ENCODE measurements at places on chromosomes 13 and 19.

DNA sequence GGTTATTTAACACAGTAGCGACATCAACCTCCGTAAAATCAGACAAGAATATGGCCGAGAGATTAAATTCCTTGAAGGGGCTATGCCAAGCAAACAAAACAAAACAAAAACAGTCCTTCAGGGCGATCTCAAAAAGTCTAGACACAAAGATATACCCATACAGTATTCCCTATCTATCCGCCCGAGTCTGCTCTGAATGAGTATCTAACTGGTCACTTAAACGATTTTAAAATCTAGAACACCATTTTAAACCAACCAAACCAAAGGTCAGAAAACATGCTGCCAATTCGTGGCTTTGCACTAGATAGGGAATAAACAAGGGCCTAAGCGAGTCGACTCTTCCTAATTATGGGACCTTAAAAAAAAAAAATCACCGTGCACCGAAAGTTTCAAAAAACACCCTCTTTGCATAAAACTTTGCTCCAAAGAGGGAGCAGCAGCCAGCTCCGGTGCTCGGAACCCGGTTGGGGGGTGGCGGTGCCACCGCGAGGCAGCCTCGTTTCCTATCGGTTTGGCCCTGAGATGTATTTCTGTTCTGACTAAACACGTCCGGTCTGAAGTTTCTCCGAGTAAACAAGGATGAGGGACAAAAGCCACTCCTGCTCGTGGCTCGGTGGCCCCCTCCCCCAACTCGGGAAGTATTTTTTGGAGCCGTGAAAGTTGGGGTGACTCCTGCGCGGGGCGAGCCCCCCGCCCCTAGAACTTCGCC, 1.8 kb downstream of the HMGB1 start:
- no peak for DNase-seq

DNA sequence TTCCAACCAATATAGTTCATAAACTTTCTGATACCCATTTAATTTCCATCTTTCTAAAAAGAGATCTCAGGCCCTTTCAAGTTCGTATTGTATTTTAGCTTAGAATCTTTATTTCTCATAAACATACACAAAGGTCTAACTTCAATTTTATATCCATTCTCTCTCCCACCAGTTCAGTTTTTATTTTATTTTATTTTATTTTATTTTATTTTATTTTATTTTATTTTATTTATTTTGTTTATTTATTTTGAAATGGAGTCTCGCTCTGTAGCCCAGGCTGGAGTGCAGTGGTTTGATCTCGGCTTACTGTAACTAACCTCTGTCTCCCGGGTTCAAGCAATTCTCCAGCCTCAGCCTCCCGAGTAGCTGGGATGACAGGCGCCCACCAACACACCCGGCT, 552.8 kb downstream of the SLITRK5 start:
- no peak for DNase-seq

GRCh38 chr13:24032252-24032651, 128.3 kb upstream of the SPATA13 start:
- DNase-seq = no peak

DNA sequence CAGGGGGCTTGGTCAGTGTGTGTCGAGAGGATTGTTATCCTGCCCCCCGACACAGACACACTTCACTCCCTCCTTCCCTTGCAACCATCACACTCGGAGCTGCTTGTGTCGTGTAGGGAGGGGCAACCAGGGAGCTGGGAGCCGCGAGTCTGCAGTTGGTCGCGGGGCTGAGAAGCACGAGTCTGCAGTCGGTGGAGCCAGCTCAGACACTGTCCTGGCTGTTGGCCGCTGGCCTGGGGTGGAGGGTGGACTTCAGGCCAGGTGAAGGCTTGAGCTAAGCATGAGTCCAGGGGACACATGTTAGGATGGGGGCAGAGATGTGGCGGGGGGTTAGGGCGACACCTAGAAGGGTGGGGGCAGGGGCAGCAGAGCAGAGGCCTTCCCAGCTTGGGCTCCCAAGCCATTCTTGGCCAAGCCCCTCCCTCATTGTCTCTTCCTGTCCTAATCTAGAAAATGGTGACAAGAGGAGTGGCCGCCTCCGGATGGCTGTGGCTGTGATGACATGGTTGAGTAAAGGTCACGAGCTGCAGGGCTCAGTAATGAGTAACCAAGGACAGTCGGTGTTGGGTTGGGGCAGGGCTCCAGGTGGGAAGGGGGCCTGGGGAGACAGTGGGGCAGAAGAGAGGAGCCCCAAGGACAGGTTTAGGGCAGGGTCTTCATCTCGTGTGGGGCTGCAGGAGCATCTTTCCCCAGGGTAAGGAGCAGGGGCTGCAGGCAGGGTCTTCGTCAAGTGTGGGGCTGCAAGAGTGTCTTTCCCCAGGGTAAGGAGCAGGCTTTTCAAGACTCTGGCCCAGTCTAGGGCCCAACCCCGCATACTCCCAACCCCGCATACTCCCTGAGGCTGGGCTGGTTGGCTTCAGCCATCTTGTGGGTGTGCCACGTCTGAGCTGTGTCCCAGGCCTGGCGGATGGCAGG, 8.6 kb downstream of the PPP5C start:
- DNase-seq = no peak
